ENCODE measurements at places on chromosomes 6 and 20. TPM values are rescaled to one million over a fixed set of nuclear protein-coding genes. Genes with fewer than 3 reads are reported as not detected.

PMEPA1 gene
- 6.3 TPM for total RNA-seq

HFE gene
- 3.4 TPM for total RNA-seq

MYBL2 gene
- 29.7 TPM for total RNA-seq

THBS2 gene
- total RNA-seq = 19.9 TPM

PTCRA gene
- not detected for total RNA-seq

PLCB4 gene
- total RNA-seq = 22.7 TPM

HNF4A gene
- total RNA-seq = 0.34 TPM

DYNLT2 gene
- 1.4 TPM for total RNA-seq

FANCE gene
- total RNA-seq = 16.0 TPM

DTD1 gene
- total RNA-seq = 120 TPM

GRCh38 chr6:31592396-31592771 is 422 bp downstream of the NCR3 start:
- DNase-seq = no peak

- peak; percentile 75 for DNase-seq
Measured at GRCh38 chr6:15588971-15589634, 73.7 kb downstream of the DTNBP1 start.

- no peak for DNase-seq
Measured at GRCh38 chr6:170074435-170074834, 216.4 kb downstream of the DLL1 start.

DNA sequence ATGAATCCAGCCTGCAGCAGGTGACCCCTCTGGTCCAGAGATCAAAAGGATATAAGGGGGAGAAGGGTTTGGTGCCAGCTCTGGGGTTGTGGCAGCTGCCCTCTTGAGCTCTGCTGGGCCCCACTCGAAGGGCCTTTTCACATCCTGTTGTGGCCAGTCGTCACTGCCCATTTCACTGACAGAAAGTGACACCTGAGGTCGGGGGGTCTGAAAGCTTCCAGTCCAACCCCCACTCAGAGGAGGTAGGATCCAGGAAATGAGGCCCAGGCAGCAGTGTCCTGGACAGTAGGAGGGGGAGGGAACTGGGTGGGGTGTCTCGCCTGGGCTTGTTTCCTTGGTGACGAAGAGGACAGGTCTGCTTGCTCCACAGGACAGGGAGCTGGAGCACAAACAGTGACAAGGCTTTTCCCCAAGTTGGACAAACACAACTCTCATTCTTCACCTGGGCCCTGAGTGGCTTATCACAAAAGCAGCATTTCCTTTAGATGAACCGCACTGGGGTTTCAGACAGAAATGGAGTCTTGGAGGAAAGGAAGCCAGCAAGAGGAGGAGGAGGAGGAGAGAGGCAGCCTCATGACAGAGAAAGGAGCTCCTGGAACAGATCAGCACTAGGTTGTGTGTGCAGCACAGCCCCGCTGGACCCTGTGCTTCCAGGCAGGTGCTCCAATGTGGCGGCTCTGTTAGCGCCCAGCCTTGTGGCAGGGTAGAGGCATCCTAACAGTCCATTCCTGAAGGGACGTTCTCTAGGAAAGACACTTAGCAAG is 11.0 kb downstream of the FRS3 start:
- DNase-seq = no peak

- DNase-seq = no peak
Measured at GRCh38 chr20:11302436-11302835, 615.3 kb upstream of the BTBD3 start.

GRCh38 chr6:19309661-19310060 is 527.5 kb upstream of the ID4 start:
- DNase-seq = no peak

DNA sequence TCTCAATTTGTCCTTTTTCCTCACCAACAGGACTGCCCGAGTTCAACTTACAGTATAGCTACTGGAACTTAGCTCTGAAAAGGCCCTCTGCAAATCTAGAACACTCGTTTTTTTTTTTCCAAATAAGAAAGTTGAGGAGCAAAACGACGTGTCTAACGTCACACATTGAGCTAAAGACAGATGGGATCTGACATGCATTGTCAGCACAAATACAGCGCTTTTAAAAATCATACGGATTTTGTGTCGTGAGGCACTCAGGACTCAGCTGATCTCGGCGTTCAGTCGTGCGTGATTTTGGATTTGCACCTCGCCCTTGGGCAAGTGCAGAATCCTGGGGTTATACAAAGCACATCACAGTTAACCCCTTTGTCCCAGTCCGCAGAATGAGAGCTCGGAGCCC is 94.7 kb upstream of the ZNF322 start:
- DNase-seq = no peak

DNA sequence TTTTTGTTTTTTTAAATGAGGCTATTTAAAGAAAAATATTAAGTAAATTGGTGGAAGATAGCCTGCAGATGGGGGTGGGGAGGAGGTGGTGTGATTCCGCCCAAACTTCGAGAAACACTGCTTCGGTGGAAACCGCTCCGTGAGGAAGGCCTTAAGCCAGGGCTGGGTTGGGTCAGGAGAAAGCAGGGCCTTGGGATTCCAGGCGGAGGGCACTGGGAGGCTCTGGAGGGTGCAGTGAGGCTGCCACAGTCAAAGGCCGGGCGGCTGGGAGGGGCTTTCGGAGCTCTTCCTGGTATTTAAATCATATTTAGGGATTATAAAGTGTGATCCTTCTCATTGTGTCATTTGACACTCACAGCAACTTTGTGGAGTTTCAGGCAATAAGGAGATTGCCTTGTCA is 22.2 kb upstream of the SCRT2 start:
- DNase-seq = no peak

- DNase-seq = no peak
Measured at GRCh38 chr6:156627524-156627923, 149.7 kb upstream of the ARID1B start.

- DNase-seq = no peak
Measured at GRCh38 chr6:36813526-36813925, 25.7 kb downstream of the CPNE5 start.

GRCh38 chr6:117440706-117441525 is 15.2 kb upstream of the ROS1 start:
- peak; percentile 75 for DNase-seq

- DNase-seq = no peak
Measured at GRCh38 chr20:63522091-63522868, 1.7 kb downstream of the PPDPF start.
